Stimulated activated CD4-positive, alpha-beta T cell treated with anti-CD3 and anti-CD28 coated beads, Interleukin-1b, Interleukin-23, amount 100 ng/mL, for 1 hour (primary cell): ENCODE measurements at places on chromosomes 2 and 18.

GRCh38 chr18:47321815-47322214 is 70.4 kb upstream of the SKOR2 start:
- no peak for DNase-seq

GRCh38 chr2:55130849-55131248 is 80.6 kb upstream of the RTN4 start:
- DNase-seq = no peak

DNA sequence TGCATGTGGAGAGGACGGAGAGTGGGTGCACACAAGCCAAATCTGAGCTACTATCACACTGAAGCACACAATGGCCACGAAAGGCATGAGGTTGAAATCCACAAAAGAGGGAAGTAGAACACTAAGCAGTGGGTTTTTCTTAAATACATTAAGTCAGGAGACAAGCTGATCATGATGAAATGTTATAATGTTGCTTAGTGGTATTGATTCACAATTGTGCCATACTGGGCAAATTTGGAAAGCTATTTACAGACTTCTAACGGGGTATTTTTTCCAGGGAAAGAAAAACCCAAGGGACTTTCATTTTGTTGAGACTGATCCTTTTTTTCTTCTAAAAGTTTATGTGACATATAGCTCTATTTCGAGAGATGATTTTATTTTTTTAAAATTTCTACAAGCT is 100.8 kb upstream of the CNGA3 start:
- DNase-seq = no peak

- DNase-seq = no peak
Measured at GRCh38 chr2:38353402-38353801, 23.7 kb downstream of the ATL2 start.

GRCh38 chr2:239027391-239028252 is 179.7 kb downstream of the TWIST2 start:
- DNase-seq = no peak

- DNase-seq = no peak
Measured at GRCh38 chr2:43085929-43086328, 140.5 kb downstream of the ZFP36L2 start.

DNA sequence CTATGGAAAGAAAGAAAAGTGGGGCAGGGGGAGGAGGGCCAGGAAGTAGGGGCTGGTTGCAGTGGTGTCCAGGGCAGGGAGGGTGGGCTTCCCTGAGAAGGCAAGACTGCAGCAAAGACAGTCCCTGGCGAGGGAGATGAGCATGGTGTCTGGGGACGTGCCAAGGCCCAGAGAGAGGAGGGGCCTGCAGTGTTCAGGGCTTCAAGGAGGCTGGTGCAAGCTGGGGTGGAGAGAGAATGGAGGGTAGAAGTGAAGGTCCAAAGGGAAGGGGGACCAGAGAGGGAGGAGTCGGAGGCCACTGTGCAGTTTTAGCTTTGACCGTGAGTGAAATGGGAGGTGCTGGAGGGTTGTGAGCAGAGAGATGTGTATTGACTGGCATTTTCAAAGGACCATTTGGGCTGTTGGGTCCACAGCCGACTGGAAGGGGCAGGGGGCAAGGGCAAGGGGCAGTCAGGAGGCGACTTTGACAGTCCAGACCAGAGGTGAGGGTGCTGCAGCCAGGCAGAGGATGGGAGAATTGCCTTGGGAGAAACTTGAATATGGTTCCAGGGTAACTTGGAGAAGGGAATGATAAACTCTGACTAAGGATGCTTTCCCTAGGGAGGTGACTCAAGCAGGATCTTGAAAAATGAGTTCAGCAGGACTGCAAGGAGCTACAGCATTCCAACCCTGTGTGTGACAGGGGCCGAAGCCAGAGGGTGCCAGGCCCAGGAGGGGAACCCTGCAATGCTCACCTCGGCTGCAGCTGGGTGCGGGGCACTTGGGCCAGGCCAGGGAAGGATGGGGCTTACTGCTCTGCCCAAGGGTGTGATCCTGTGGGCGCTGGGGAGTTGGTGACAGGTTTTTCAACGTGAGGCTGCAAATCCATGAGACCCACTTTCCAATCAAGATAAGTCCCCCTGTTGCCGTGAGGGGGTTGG is 177.1 kb upstream of the HAAO start:
- no peak for DNase-seq

DNA sequence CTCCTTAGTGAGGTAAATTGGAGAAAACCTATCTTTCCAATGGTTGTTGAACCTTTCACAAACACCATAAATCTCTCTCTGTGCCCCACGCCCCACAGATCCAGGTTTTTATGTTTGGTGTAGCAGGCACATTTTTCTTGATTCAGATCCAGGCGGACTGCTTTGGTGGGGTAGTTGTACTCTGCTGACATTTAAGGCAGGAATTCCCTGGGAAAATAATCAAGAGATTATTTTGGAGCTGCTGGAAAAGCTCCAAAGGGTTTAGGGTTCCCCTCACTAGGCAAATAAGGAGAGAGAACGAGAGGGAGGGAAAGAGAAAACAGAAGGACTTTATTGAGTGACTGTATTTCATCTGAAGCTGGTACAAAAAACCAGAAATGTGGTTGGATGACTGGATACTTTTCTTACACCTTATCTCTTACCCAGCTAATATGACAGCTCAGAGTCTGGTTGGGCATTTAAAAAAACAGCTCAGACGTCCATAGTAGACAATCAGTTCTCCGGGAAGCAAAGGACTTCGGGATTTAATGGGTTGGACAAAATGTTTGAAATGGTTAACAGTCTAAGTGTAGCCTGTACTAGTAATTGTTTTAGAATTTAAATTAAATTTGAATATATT is 3.6 kb upstream of the AQP4 start:
- no peak for DNase-seq

DNA sequence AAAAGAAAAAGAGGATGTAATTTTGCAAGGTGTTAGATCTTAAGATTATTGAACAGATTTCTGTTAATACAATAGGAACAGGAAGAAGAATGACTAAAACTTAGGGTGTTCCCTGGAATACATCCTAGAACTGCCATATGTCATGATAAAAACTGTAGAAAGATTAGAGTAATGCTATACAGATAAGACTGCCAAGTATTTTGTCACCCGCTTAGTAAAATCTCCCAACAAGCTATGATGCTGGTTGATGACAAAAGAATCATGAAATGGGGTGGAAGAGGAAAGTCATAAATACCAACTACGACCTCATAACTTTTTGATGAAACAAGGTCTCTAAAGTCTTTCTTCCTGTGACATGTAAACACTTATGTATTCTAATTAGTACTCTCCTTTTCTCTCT is 163.6 kb upstream of the COL3A1 start:
- no peak for DNase-seq

DNA sequence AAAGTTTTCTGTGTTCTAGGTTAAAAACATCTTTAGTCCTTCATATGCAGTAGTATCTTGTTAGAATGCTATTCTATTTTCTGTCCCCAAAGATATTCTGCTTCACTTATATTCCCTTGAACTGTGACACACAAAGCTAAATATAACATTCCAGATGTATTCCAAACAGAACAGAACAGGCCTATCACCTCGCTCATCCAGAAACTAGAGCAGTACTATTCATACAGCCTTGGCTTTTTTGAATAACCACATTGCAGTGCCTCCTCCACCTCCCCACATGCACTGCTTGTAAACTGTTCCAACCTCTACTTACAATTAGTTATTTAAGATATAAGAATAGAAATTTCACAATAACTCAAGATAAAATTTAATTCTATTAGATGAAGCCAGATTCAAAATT is 196.8 kb downstream of the EXOC6B start:
- DNase-seq = no peak

DNA sequence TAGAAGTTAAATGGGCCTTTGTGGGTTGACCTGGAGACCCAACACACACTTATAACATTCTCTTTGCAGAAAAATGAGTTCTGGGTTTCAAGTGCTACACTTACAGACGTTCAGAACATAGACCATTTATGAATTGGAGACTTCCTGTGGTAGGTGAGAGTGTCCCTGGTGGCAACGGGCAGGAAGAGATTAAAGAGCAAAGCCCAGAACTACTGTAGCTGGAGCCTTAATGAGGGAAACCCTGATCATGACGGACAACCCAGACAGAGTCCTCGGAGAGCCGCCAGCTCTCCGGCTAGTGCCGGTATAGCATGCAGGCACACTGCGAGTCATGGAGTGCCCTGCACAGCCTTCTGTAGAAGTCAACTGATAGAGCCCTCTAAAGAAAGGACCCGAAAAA is 44.5 kb upstream of the RMDN2 start:
- DNase-seq = no peak
